NCI-H1105 treated with DMSO at 0.1 percent for 48 hours (cell line): ENCODE measurements at places on chromosomes 4 and X.

DNA sequence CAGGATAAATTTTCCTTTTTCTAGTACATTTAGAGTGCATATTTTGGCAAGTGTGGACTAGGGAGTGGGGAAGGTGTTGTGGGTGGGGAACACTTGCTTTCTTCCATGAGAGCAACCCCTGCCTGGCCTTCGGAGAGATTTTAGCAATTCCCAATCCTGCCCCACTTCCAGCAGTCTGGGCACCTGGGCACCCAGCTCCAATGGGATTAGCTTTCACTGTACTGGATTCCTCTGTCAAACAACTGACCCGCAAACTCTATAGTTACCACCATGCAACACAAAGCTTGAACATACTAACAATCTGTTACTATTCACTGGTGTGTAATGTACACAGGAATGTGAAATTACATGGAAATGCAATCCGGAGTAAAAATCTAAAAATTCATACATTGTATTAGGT is 50.3 kb downstream of the SH3RF1 start:
- DNase-seq: no peak

- DNase-seq: no peak
These were observed 4.2 kb upstream of the TAB3 start for GRCh38 chrX:30893206-30893605.

- no peak for DNase-seq
These were observed 16.9 kb downstream of the SPINK2 start for GRCh38 chr4:56804551-56804950.

DNA sequence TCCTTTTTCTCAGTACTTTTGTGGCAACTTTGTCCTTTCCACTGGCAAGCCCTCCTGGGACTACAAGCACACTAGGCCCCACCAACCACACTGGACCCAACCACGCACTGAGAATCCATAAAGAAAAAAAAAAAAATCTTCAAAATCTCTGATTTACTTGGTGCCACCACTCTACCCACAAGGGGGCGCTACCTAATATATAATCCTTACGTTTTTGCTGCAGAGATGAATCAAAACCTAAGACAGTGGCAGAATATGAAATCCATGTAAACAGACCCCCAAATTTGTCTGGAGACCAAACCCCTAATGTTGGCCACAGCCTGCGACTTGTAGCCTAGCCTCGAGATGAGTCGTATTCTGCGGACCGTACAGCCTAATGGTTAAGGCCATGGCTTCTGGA is 63.5 kb upstream of the ARHGAP36 start:
- peak; percentile 17 for DNase-seq

DNA sequence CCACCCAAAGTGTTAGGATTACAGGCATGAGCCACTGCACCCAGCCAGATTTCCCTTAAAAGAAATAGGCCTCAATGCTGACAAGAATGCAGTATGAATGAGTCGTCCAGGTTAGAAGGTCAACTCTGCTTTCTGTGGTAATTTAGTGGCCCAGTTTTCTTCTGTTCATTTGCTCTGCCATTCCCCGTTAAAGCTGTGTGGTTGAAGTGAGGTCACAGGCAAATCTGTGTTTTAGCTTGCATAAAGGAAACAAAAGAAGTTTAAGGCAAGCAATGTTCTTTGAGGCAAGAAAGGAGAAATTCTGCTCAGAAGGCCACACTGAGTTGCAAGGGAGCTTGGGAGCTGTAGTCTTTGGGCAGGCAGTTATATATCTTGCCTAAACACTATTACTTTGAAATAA is 176.8 kb downstream of the LARP7 start:
- DNase-seq: no peak

DNA sequence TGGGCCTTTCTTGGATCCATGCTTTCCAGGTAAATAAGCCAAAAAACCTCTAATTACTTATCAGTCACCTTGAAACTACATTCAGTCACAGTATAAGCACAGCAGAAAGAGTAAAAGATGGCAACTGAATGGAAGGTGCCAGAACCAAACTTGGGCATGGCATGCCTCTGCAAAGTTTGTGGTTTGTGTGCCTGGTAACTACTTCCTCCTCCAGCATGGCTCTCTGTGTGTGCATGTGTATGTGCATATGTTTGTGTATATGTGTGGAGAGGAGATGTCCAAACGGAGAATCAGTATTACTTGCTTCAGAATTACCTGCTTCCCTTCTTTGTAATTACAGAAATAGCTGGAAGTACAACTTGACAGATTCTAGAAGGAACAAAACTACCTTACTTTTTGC is 67.5 kb downstream of the AGTR2 start:
- no peak for DNase-seq

GRCh38 chrX:139200793-139201192 is 329.7 kb upstream of the F9 start:
- DNase-seq: no peak

DNA sequence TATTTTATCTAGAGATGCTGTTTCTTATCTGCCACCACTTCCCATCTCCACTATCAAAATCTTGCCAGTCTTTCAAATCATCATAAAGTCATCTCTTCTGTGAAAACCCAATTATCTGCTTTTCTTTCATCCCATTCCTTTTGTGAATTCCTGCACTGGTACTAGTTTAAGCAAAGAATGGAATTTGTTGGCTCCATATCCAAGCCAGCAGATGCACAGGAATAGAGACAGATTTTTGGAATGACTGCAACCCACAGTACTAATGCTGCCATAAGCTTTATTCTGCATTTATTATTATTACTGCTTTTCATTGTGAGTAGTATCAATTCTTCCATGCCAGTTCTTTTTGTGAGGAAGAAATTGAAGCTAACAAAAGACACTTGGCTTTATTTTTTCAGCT is 616.7 kb downstream of the RAPGEF2 start:
- no peak for DNase-seq

GRCh38 chr4:123555233-123555806 is 158.7 kb downstream of the SPRY1 start:
- DNase-seq: peak; percentile 67

GRCh38 chrX:11533199-11533651 is 132.5 kb downstream of the ARHGAP6 start:
- DNase-seq: peak; percentile 86

DNA sequence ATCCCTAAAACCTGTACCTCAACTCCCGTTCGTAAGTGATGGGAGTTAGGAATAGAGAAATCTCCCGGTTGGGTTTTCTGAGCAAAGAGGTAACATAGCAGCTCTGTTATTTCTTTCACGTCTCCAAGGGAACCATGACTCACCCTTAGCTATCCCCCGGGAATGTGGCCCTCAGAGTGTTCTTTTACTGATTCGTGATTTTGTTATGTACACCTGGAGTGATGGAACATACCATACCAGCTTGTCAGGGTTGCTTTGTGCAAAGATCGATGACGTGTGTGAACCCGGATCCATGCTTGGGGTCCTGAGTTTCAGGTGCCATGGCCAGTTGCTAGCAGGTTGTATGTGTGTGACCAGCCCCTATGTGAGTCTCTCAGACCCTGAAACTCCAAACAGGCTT is 52.6 kb downstream of the HPRT1 start:
- DNase-seq: no peak

- DNase-seq: no peak
These were observed 140.5 kb downstream of the PACRGL start for GRCh38 chr4:20840648-20841190.

- DNase-seq: no peak
These were observed 119.8 kb upstream of the SLC34A2 start for GRCh38 chr4:25535701-25536473.

GRCh38 chr4:73883306-73883705 is 14.1 kb downstream of the CXCL1 start:
- no peak for DNase-seq

GRCh38 chrX:149312988-149313387 is 192.1 kb downstream of the IDS start:
- no peak for DNase-seq

DNA sequence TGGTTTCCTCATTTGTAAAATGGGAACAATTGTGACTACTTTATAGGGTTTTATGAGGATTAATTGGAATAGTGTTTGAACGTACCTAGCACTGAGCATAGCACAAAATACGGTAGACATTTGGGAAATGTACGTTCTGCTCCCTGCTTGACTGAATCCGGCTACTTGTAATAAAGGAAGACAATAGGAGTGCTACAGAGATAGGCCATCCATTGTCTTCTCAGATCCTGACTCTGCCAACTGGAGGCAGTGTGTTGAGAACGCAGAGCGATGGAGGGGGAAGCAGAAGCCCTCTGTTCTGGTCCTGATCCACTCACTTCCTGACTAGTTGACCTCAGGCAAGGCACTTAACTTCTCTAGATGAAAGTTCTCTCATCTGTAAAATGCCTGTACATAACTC is 26.4 kb downstream of the ENPP6 start:
- no peak for DNase-seq
